ENCODE measurements at places on chromosomes 12 and 14.

DNA sequence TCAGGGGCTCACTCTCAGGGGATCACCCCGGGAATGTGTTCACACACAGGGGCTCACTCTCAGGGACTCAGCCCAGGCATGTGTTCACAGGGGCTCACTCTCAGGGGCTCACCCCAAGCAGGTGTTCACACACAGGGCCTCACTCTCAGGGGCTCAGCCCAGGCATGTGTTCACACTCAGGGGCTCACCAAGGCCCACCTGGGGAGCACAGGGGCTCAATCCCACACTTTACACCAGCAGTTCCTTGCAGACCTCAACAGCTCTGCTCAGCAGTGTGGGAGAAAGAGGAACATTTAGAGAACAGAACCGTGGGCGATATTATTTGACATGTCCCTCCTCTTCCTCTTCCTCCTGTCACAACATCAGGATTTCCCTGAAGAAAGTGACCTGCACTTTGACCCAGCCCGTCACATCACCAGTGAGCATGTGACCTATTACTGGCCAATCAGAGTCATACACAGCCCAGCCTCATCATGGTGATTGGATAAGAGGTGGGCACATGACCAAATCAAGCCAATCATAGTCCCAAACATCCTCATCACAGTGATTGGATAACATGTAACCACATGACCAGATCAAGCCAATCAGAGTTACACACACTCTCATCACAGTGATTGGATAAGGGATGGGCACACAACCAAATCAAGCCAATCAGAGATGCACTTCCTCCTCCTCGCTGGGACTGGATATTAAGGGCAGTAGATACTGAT is 359.4 kb upstream of the SFSWAP start:
- no peak for DNase-seq

GRCh38 chr14:61563880-61564617 is 131.3 kb upstream of the HIF1A start:
- no peak for DNase-seq

DNA sequence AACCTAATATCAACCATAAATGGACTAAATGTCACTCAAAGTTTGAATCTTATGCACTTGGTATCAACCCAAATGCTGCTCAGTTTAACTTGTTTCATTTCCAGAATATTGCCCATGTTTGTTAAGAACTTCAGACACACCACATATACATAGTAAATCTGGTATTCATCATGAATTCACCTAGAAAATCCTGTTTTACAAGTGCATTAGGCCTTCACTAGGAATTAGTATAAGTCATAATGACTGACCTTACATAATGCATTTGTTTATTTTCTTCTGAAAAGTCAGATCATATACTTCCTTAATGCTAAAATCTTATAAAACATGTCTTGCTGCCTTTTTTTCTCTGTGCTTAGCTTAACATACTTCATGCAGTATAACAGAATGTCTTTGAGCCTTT is 66.1 kb downstream of the ABCD2 start:
- no peak for DNase-seq

DNA sequence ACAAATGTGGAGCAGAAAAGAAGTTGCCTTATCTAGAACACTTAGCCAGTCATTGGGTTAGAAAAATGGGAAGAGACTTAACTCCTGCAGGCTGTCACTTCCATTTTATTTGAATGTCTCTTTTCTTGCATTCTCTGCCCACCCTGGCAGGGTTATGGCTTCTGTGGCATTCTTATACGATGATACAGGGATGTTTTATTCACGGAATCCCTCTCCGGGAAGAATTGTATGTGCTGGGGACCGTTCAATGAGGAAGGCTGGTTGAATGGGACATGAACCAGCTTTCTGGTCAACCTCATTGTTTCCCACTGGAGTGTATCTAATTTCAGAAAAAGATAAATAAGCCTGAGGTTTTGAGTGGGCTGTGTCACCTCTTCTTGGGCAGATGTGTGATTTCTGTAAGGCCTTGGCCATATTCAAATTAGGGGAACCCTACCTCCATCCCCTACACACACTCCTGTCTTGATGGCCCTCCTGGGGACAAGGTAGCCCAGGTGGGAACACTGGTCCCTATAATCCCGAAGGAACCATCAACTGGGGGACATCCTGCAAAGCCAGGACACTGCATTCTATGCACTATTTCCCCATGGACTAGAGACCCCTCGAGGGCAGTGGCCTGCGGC is 174.8 kb upstream of the GSC start:
- no peak for DNase-seq

DNA sequence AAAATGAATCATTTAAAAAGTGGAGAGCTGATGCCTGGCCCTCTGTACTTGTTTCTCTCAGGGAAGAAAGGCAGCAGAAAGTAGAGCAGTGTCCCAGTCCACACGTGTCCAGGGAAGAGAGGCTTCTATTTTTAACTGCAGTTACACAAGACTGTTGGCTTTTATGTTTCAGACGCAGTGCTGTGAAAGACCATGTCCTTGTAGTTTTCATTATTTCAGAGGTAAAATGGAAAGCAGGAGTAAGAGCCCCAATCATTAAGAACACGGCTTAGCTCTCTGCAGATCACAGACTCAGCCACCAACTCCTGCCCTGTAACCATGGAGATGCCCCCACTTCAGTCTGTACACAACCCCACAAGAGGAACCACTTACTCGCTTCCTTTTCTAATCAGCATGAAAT is 336.3 kb downstream of the DAD1 start:
- no peak for DNase-seq

All from stimulated activated CD8-positive, alpha-beta memory T cell treated with anti-CD3 and anti-CD28 coated beads, Interleukin-7, amount 100 ng/mL, for 1 hour (primary cell).